ENCODE measurements at places on chromosomes 4 and X. TPM values are rescaled to one million over a fixed set of nuclear protein-coding genes. Genes with fewer than 3 reads are reported as not detected.

MAGEB1 gene
- not detected for total RNA-seq

PPEF2 gene
- under 0.01 TPM for total RNA-seq

BMPR1B gene
- total RNA-seq: 0.38 TPM

CLCN5 gene
- total RNA-seq: 6.2 TPM

NUP62CL gene
- total RNA-seq: not detected

WWC2 gene
- 20.3 TPM for total RNA-seq

PDCL2 gene
- not detected for total RNA-seq

HSFX2 gene
- total RNA-seq: 0.25 TPM

GNPDA2 gene
- 18.5 TPM for total RNA-seq

STARD8 gene
- 44.5 TPM for total RNA-seq

PLRG1 gene
- 65.7 TPM for total RNA-seq

TCEAL2 gene
- total RNA-seq: not detected

CCDC110 gene
- 0.25 TPM for total RNA-seq

MAGEA11 gene
- total RNA-seq: not detected

RGN gene
- total RNA-seq: 0.51 TPM

MMRN1 gene
- 3,426 TPM for total RNA-seq

CENPE gene
- total RNA-seq: 7.0 TPM

ALB gene
- total RNA-seq: not detected

ETDB gene
- total RNA-seq: not detected

SMPX gene
- not detected for total RNA-seq

INTU gene
- total RNA-seq: 1.0 TPM

NUDT11 gene
- total RNA-seq: 0.51 TPM

NEUROG2 gene
- not detected for total RNA-seq

RBMXL3 gene
- total RNA-seq: not detected

TXK gene
- total RNA-seq: under 0.01 TPM

MAP3K15 gene
- 0.13 TPM for total RNA-seq

Data from dermis microvascular lymphatic vessel endothelial cell (primary cell).